ENCODE measurements at places on chromosomes 2 and 18. TPM values are rescaled to one million over a fixed set of nuclear protein-coding genes. Genes with fewer than 3 reads are reported as not detected.

FHOD3 gene
- 13.7 TPM for total RNA-seq

GPAT2 gene
- total RNA-seq: not detected

MFF gene
- 180 TPM for total RNA-seq

RBM43 gene
- total RNA-seq: 5.6 TPM

Data from RPMI7951 (cell line).